ENCODE measurements at places on chromosomes 7 and 10.

- peak; percentile 80 for DNase-seq
Measured at GRCh38 chr7:141945356-141945755, 1.4 kb downstream of the CLEC5A start.

- DNase-seq, result no peak
Measured at GRCh38 chr10:101535949-101536348, 52.1 kb downstream of the POLL start.

DNA sequence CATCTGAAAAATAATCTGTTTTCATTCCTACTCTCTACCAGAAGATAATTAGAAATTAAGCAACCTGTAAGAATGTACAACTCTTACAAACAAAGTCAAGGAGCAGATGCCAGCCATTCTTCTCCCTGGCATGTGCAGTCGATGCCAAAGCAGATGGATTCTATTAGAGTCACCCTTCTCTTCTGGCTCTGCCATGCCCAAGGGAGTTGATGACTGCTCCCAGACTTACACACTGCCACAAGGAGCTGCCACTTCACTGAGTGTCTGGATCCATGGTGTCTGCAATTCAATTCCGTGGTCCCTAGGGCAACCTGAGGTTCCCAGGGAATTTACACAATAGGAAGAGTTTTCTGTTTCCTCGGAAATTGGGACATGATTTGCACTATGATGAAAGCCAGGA is 89.1 kb upstream of the IFRD1 start:
- no peak for DNase-seq

GRCh38 chr10:126133906-126134656 is 237.7 kb downstream of the FANK1 start:
- DNase-seq, result peak; percentile 13

DNA sequence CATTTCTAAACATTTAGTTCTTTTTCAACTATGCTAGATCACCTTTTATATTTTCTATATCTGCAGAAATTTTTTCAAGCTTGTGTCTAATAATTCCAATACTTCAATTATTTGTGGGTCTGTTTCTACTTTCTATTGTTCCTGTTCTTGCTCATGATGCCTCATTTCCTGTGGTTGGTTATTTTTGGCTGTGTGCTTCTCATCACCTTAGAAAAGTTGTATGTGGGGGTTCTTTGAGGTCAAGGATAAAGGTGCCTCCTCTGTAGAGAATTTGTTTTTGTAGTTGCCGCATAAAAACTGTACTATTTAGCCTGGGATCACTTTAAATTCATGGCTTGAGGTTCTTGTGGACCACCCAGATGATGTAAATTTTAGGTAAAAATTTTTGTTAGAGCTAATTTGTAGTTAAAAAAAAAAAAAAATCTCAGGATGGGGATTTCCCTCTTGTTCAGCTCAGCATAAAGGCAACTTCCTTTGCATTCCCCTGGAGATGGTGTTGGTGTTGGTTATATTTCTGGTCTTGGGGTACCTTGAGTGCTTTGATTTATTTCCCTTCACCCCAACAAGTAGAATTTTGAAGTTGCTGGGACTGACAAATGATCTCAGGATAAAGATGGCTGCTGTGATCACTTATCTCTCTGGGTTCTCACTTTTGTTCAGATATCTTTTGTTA is 27.0 kb upstream of the JAZF1 start:
- peak; percentile 11 for DNase-seq

- no peak for DNase-seq
Measured at GRCh38 chr7:15651693-15652092, 34.8 kb downstream of the MEOX2 start.

DNA sequence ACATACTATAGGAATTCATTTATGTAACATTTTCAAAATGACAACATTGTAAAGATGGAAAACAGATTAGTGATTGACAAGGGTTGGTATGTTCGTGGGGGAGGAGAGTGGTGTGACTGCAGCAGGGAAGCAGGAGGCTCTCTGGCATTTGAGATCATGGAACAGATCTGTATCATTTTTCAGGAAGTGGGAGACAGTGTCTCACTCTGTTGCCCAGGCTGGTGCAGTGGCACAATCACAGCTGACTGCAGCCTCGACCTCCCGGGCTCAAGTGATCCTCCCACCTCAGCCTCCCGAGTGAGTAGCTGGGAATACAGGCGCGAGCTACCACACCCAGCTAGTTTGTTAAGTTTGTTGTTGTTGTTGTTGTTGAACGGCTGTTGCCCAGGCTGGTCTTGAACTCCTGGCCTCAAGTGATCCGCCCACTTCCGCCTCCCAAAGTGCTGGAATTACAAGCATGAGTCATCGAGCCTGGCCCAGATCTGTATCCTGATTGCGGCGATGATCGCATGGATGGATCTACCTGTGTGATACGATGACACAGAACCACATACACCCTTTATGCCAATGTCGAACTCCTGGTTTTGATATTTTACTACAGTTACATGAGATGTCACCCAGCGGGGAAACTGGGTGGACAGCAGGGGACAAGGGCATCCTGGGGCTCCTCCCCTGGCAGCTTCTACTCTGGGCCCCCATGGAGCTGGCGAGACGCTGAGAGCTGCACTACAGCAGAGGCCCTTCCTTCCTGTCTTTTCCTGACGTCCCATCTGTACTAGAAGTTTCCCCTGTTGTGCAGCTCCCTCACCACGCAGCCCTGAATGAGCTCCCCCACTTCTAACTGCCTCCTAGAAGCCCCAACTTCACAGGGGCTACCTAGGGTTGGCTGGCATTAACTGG is 12.3 kb upstream of the CYTH3 start:
- no peak for DNase-seq

DNA sequence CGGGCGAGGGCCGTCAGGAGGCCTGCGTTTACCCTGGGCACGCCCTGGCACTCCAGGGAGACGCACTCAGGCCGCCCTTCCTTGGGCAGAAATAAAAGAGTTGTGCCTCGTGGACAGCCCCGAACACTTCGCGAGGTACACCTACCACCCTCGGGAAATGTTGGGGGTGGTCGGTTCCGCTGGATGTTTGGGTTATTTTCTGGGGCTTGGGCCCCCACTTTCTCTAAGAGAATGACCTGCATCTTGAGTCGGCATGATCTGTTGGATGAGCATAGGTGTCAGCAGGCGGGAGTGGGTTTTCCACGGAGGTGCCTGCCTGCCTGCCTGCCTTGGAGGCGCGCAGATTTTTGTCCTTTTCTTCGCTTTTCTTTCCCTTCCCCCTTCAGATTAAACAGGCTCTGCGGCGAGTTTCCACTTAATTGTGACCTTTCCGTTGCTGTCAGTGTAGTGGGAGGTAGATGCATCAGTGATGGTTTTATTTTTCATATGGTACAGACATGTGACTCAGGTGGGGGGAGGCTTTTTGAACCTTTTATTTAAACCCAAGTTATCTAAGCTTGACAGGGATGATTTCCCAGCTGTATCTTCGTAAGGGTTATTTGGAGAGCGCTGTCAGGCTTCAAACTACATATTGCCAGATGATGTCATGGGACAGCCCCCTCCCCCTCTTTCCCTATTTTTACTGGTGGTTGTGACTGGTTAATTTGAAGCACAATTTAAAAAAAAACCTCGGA is 661 bp downstream of the HECTD2 start:
- no peak for DNase-seq

GRCh38 chr7:36079446-36080025 is 73.5 kb upstream of the EEPD1 start:
- DNase-seq, result no peak

DNA sequence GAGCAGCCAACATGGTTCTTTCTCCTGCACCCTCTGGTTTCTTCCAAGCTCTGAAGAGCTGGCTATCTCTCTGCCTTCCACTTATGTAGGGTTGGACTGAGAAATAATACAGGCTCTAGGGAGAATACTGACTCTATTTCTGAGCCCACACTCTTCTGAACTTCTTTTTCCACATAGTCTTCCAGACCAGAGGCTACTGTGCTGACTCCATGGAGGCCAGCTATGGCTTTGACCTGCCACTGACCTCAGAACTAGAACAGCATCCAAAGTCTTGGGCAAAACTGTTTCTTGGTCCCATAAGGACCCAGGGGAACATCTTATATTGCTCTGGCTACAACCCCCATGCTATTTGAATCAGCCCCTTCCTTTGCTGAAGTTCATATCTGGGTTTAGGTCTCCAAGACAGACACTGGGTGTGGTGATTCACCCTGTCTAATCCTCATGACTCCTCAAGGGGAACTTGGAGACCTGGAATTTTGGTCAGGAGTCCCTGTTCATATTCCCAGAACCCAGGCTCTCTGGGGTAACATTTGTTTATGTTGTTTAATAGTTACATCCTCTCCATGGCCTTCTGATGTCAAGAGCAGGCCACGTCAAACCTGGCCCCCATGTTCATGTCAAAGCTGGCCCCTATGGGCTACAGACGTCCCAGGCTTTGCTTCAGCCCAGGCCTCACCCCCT is 12.1 kb upstream of the PLAU start:
- DNase-seq, result no peak

DNA sequence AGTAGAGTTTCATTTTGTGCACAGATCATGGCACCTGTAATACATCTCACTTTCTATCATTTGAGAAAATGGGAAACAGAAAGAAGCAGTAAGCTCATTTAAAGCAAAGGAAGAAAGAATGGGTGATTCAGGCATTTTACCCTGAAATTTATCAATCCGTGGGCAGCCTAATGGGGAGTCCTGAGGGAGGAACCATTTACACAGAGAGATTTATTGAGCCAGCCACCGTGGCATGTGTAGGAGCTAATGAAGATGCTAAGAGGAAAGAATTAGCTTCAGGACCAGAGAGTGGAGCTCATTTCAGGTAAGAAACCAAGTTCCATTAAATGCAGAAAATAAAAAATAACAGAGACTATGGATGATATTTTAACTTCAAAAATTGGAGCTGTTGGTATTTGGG is 443.4 kb upstream of the COBL start:
- no peak for DNase-seq

DNA sequence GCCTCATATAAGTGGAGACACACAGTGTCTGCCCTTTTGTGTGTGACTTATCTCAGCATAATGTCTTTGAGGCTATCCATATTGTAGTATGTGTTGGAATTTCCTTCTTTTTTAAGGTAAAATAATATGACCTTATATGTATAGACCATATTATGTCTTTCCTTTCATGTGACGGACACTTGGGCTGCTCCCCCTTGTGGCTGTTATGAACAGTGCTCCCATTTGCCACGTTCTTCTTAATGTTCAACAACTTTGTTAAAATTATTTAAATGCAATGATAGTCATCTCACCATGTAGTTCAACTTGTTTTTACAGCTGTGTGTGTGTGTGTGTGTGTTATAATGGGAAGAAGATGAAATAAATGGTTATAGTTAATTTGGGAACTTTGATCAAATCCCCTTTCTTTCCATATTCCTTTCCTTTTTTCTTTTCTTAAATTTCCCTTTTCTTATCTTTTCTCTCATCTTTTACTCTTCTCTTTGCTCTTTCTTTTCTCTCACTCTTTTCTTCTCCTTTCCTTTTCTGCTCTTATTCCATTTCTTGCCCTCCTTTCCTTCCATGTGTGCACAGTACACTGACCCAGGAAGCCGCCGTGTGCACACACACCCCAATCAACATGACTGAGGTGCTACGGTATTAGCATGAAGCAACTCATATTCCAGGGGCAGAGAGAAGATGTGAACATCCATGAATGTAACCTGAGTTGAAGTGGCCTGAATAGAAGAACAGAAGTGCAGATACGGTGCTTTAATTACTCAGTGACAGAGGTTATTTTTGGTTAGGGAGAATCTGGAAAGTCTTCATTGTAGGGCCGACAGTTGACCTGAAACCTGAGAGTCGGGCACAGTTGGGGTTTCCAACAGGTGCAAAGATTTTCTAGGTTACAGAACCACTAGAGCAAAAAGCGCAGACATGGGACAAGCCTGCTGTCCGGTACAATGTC is 596.6 kb downstream of the SDK1 start:
- no peak for DNase-seq

DNA sequence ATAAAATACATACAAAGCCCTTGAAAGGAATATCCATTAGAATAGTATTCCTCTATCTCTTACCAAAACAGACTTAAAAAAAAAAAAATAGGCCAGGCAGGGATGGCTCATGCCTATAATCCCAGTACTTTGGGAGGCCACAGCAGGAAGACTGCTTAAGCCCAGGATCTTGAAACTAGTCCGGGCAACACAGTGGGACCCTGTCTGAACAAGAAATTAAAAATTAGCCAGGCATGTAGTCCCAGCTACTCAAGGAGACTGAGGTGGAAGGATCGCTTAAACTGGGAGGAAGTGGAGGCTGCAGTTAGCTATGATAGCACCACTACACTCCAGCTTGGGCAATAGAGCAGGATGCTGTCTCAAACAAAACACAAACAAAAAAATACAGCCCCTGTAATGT is 9.6 kb downstream of the PDLIM1 start:
- DNase-seq, result no peak

GRCh38 chr7:140989068-140989467 is 25.7 kb downstream of the MRPS33 start:
- no peak for DNase-seq

GRCh38 chr10:122461367-122461728 is at the start of gene HTRA1:
HTRA1 (plus strand) TSS chr10:122461553; CDS start chr10:122461653, 100 bp downstream.
- no peak for DNase-seq

- DNase-seq, result no peak
Measured at GRCh38 chr7:37495574-37496184, 47.0 kb upstream of the ELMO1 start.

- no peak for DNase-seq
Measured at GRCh38 chr10:17200912-17201793, at the start of gene TRDMT1. TRDMT1 (minus strand) TSS chr10:17201672; CDS start chr10:17201634, 38 bp downstream.

- DNase-seq, result peak; percentile 60
Measured at GRCh38 chr7:82164813-82165212, 278.8 kb downstream of the CACNA2D1 start.

DNA sequence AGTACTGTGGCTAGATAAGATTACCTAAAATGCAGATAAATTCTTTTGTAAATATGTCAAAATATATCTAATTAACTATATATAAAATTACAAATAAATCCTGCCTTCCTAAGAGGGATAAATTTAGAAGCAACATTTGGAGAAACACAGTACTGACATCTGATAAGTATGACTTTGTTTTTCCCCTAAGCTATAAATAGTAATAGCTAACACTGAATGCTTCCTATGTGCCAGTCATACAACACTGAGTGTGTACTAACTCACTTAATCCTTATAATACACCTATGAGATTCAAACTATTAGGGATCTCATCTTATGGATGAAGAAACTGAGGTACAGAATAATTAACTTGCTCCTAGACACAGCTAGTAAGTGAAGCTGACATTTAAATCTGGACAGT is 733.4 kb downstream of the MAGI2 start:
- DNase-seq, result no peak

DNA sequence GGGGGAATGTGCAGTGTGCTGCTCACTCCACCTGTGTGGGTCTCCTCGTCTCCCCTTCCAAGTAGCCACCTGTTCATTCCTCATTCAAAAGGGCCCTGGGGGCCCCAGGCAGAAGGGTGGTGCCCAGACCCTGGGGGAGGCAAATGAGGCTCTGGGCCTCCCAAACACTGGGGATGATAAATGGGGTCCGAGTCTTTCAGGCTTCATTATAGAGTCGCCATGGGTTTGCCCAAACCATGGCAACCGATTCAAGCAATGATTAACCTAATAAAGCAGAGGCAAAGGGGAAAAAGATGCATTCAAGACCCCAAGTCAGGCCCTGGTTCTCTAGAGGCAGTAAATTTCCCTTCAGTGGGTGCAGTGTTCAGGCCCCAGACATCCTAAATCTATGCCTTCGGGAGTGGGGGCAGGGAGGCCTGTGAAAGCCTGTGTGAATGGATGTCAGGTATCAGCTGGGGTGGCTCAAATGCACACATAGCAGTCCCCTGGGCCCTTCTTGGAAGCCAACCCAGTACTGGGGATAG is 10.4 kb downstream of the NEUROG3 start:
- DNase-seq, result no peak

GRCh38 chr10:75959209-75959608 is 527.8 kb downstream of the LRMDA start:
- DNase-seq, result peak; percentile 69
